ENCODE measurements at places on chromosomes 16 and 17.

DNA sequence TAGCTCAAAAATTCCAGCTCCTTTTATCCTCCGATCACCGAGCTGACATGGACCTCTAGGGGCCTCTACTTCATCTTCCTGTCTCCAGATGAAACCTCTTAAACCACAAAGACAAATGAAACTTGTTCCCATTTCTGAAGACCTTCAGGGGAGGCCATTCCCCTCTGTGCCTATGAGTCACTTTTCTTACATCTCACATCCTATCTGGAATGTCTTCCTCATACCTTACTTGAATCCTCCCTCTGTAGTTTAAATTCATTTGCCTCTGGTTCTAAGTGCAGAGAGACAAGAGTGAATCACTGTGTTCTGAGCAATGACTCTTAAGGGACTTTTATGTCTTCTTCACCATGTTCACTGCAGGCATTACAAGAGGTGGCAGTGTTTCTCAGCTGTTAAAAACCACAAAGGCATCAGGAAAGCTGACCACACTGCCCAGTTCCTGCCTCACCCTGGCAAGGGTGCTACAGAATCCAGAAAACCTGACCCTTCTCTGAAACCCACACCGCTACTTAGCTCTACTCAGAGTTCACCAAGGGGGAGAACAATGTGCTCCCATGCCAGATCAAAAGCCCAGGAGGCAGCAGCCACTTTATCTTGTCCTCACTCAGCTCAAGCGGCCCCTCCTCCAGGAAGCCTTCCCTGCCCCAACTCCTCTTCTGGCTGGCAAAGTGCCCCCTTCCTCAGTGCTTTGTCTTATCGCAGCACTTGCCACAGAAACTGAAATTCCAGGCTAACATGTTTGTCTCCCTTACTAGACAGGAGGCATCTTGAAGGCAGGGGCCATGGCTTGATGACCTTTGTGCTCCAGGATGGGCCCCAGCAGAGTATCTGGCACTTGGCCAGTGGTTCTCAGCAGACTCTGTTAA is 6.4 kb downstream of the CUEDC1 start:
- DNase-seq: peak; percentile 98

DNA sequence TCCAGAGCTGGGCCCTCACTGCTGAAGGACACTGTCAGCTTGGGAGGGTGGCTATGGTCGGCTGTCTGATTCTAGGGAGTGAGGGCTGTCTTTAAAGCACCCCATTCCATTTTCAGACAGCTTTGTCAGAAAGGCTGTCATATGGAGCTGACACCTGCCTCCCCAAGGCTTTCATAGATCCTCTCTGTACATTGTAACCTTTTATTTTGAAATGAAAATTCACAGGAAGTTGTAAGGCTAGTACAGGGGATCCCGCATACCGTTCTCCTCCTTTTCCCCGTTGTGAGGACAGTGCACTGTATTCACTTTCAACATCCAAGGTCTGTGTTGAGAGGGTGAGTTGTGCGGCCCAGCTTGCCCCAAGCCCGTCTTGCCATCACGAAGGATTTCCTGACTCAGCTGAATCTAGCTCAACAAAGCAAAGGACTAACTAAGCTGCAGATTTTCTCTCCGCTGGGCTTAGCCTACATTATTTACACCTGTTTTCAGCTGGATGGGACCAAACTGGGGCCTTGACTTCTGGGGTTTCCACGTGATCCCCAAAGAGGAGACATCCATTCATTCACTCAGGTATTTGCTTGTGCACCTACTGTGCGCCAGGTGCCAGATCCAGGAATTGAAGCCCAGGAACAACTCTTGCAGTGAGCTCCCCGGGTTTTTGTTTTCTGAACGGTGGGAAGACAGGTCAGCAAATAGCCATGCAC is 5.2 kb upstream of the TMEM235 start:
- DNase-seq: no peak

- no peak for DNase-seq
Observed at GRCh38 chr16:86046667-86047270, 147.8 kb downstream of the IRF8 start.

DNA sequence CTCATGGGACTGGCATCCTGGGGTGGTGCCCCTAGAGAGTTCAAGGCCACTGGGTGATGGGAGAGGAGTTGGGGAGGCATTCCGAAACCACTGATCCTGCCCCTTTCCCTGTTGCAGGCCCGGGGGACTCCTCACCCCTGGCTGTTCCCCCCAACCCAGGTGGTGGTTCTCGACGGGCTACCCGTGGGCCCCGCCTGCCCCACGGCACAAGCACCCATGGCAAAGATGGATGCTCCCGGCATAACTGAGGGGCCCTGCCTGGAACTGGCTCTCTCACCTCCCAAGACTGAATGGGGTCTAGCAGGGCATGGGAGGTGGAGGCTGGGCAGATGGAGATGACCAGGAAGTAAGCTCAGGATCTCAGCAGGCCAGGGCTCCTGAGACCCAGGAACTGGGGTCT is 6.6 kb downstream of the BTBD17 start:
- DNase-seq: no peak

DNA sequence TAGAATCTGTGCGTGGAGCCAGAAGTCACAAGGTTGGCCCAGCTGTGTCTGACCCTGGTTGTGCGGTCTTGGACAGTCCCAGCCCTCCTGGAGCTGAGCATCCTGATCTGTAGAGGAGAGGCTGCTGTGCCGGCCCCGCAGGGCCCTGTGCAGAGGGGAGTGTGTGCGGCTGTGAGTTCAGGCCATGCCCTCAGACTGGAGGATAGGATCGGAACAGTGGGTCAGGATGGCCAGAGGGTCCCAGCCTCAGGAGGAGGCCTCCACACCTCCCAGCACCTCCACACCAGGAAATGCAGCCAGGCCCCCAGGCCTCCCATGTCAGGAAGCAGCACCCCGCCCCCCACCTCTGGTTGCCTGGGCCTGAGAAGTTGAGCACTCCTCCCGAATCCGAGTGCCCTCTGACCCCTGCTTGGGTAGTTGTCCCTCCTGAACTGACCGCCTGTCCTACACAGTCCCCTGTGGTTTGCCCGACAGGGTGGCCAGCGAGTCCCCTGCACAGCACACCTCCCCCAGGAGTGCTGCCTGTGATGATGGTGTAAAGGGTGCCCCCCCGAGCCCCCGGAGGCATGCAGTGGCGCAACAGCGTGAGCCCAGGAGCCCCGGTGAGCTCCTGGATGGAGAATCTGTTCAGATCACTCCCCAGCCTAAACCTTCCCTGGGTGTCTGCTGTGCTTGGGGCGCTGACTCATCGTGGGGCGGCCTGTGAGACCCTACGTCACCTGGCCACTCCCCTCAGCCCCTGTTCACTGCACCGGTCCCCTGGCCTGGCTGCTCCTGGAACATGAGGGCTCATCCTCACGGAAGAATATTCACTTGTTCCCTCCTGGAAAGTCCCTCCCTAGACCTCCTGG is 285.2 kb downstream of the SEC14L1 start:
- DNase-seq: peak; percentile 92

- no peak for DNase-seq
Observed at GRCh38 chr16:51670527-51670926, 519.5 kb upstream of the SALL1 start.

- no peak for DNase-seq
Observed at GRCh38 chr16:27188633-27189032, 14.7 kb upstream of the KDM8 start.

GRCh38 chr17:77444628-77444983 is 303.8 kb downstream of the SEC14L1 start:
- peak; percentile 85 for DNase-seq

DNA sequence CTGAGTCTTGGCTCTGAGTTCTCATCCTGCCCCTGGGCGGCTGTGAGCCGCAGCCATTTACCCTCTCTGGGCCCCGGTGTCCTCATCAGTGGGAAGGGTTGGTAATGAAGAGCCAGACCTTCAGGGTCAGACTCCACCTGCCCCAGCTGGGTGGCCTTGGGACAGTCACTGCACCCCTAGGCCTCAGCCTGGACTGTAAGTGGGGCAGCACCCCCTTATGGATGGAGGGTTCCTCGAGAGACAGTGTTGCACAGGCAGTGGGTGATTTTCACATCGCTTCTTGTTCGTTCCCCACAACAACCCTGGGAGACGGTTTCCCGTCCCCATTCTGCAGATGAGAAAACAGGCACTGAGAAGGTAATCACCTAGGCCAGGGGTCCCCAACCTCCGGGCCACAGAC is 60.5 kb downstream of the B9D1 start:
- DNase-seq: no peak

- DNase-seq: no peak
Observed at GRCh38 chr16:84597528-84597896, 20.4 kb downstream of the COTL1 start.

GRCh38 chr17:7018331-7018964 is 4.4 kb upstream of the BCL6B start:
- peak; percentile 27 for DNase-seq

DNA sequence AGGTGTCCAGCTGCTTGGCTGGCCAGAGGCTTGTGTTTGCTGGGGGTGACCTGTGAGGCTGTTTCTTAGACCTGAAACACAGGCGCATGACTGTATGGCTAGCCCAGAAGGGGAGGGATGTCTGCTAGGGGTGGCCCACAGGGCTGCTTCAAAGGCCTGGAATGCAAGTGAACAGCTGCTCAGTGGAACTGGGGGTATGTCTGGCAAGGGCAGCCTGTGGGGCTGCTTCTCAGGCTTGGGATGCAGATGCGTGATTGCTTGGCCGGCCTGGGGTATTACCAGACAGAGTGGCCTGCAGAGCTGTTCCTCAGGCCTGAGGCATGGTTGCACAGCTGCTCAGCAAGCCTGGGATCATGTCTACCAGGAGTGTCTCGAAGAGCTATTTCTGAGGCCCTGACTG is 20.5 kb downstream of the TANC2 start:
- DNase-seq: no peak

DNA sequence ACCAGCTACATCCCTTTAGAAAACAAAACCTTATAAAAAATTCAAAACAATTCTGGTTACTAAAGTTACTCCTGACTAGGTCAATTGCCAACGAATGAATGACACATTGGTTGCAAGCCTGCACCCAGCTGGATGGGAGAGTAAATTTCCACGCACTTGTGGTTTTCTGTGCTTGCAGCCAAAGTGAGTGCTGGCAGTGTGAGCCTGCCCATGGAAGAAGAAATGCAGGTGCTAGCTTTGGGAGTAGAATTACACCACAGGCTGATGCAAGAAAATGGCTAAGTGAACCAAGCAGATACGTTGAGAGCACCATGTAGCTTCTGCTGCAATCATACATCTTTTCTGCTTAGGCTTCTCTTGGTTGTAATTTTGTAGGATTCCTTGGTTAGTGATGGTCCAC is 74.6 kb downstream of the SYCE1L start:
- peak; percentile 48 for DNase-seq

DNA sequence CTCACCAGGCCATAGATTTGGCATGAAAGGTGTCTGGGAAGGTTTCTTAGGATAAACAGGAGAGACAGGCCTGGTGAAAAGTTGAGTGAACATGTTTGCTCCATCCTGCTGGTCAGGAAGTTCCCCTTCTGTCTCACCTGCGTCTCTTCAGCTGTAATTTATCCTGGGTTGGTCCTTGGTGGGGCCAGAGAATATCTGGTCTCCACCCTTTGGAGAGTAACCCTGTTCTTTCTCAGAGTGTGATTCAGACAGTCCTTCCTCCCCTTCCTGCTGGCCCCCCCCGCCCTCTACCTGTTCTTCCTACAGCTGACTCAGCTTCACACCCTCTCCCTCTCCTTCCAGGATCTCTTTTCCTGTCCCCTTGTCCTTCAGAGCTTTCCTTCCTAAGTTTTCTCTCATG is 17.1 kb downstream of the MINK1 start:
- no peak for DNase-seq
